ENCODE measurements at places on chromosomes 1 and 21.

DNA sequence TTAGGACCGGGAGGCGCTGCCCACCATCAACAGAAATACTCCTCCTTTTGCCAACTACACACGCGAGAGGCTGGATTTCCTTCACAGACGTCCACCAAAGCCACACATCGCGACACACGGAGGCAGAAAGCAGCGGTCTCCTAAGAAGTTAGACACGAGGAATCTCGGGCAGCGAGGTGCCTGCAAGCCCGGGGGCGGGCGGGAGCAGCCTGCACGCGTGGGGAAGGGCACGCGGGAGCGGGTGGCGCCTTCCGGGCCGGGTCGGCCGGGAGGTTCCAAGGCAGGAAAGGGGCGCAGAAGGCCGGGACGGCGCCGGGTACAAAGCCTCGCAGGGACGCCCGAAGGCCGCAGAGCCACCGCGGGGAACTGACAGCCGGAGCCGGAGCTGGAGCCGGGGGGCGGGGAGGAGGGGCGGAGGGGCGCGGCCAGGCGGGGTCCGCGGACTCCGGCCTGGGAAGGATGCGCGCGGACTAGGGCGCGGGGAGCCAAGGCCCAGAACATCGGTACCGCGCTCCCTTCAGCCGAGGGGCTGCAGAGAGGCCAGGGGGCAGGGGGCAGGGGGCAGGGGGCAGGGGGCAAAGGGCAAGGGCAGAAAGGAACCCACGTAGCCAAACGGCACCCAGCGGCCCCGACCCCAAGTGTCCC, 722 bp downstream of the NPHP4 start:
- DNase-seq: peak; percentile 75

- DNase-seq: no peak
These were observed 341.0 kb upstream of the VAMP3 start for GRCh38 chr1:7430047-7430608.

GRCh38 chr21:46284077-46284644, 1.2 kb downstream of the MCM3AP start:
- no peak for DNase-seq

GRCh38 chr1:169200319-169200718, 93.8 kb downstream of the ATP1B1 start:
- DNase-seq: no peak

- DNase-seq: no peak
These were observed 4.3 kb upstream of the CHI3L2 start for GRCh38 chr1:111223126-111223685.

Measured in stomach (tissue), 19 donors.